NCI-H1417 treated with DMSO at 0.1 percent for 48 hours (cell line): ENCODE measurements at places on chromosomes 13 and 19.

- DNase-seq: no peak
These were observed 434.0 kb downstream of the FOXO1 start for GRCh38 chr13:40232311-40233040.

DNA sequence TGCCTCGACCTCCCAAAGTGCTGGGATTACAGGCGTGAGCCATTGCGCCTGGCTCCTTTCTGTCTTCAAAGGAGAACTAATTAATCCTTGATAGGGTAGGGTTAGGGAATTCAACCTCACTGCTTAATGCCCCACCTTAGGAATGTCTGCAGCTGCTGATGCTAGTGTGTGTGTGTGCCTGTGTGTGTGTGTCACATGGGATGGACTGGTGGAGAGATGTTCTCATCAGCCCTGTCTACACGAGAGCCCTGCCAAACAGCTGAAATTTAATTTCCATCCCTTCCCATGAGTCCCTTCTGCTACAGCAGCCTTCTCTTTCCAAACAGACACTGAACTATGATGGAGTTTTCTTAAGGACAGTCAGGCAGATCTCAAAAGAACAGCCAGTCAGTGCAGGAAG is 46.5 kb upstream of the CLDN10 start:
- DNase-seq: no peak

- no peak for DNase-seq
These were observed 33.4 kb downstream of the FAM124A start for GRCh38 chr13:51255556-51255955.

- DNase-seq: no peak
These were observed 186.2 kb downstream of the PCDH9 start for GRCh38 chr13:67043901-67044300.

DNA sequence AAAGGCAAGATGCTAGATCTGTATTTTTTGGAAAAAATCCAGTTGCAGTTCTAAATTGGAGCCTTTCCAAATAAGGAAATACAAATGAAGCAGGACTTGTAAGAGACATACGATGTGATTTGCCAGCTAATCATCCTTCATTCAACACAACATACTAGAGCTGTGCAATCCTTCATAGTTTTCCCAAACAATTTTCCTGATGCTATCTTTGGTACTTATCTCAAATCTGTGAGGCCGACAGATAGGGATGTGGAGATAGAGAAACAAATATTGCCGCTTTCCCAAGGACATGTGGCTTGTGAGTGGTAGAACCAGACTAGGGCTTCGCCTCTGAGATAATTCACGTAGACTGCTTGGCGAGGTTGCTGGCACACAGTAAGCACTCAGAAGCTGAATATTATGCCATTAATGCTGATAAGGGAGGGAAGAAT is 176.6 kb downstream of the LMO7 start:
- no peak for DNase-seq
